ENCODE measurements at places on chromosomes 7 and 10.

DNA sequence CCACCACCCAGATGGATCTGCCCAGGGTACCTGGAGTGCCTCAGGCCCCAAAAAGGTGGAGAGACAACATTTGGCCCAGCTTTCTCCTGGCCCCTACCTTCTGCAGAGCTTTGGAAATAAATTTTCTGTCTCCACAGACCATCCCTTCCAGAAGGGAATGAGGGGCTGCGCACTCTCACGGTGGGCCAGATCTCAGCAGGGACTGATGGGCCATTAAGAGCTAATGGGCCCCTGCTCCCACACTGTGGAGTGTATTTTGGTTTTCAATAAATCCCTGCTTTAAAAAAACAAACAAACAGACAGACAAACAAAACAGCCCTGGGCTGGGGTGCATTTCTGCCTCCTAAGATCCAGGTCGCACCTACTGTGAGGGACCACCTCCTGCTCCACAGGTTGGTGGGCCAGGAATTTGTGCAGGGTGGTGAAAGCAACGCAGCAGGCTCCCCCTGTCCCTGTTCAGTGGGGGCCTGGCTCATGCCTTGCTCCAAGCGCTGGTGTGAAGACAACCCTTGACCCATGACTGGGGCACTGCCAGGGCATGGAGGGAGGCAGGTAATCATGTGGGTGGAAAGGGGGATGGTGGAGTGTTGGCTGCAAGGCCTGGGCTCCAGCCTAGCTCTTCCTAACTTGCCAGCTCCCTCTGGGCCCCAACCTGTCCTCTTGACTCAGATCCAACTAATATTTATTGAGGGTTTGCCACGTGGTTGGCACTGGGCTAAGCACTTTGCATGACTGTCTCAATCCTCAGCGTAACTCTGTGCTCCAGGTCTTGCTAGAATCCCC lies 88.5 kb downstream of the COL13A1 start:
- DNase-seq = no peak

- DNase-seq = no peak
Observed at GRCh38 chr10:34815185-34816084, at the start of gene PARD3. Gene PARD3, minus strand, starts transcription at chr10:34815296. Its CDS starts 301 bp downstream, at chr10:34814995.

DNA sequence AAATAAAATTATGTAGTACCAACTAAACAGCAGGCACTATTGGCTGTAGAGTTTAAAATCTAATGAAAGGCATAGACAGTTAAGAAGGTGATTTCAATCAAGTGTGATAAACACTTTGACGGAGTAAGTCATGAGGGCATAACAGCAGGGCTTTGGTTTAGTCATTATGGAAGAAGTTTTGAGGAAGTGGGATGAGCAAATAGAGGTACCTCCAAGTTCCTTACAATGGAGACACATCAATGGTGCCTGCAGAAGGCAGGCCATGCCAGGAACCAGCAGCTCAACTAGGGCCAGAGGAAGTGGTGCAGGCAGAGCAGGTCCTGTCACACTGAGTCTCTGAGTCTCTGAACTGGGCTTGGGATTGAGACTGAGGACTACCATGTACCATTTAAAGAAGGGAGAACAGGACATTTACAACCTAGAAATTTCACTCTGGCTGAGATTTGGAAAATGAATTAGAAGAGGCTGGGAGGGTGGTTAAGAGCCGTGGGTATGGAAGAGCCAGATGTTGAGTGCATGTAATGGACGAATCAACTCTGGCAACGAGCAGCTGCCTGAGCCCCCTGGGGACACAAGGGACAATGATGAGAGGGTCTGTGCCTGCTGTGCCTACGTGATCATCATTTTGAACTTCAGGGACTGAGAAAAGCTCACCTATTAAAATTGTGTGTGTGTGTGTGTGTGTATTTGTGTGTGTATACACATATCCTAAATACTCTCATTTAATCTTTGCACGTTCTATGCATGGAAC lies 208.7 kb upstream of the POM121L12 start:
- DNase-seq = no peak

DNA sequence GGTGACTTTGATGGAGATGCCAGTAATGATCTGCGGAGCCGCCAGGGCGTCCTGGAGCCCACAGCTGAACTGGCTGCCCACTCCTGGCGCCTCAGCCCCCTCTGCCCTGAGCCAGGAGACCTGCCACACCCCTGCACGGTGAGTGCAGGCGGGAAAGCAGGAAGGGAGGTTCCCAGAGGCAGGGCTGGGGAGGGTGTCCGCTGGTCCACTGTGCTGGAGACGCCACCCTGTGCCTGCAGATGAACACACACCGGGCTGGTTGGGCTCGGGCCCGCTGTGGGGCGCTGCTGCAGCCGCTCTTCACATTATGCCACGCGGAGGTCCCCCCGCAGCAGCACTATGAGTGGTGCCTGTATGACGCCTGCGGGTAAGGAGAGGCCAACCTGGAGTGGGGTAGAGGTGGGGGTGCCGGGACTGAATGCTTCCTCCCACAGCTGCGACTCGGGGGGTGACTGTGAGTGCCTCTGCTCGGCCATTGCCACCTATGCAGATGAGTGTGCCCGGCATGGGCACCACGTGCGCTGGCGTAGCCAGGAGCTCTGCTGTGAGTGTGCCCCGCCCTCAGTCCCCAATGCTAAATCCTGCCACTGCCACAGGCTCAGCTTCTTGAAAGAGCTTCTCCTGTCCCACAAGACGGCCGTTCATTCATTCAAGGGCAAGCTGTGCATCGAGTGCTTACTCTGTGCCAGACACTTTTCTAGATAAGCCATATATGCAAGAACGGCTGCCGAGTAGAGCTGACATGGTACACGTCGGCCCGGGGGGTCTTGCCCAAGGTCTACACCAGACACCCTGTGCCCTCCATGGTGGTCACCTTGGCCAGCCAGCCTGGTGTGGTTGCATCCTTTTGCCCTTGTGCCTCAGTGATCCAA lies 14.3 kb upstream of the ZNF467 start:
- no peak for DNase-seq

- no peak for DNase-seq
Observed at GRCh38 chr7:132977234-132977633, 104.7 kb downstream of the CHCHD3 start.

- no peak for DNase-seq
Observed at GRCh38 chr7:28123752-28124151, 56.8 kb downstream of the JAZF1 start.

- no peak for DNase-seq
Observed at GRCh38 chr10:1605999-1606940, 131.1 kb downstream of the ADARB2 start.

DNA sequence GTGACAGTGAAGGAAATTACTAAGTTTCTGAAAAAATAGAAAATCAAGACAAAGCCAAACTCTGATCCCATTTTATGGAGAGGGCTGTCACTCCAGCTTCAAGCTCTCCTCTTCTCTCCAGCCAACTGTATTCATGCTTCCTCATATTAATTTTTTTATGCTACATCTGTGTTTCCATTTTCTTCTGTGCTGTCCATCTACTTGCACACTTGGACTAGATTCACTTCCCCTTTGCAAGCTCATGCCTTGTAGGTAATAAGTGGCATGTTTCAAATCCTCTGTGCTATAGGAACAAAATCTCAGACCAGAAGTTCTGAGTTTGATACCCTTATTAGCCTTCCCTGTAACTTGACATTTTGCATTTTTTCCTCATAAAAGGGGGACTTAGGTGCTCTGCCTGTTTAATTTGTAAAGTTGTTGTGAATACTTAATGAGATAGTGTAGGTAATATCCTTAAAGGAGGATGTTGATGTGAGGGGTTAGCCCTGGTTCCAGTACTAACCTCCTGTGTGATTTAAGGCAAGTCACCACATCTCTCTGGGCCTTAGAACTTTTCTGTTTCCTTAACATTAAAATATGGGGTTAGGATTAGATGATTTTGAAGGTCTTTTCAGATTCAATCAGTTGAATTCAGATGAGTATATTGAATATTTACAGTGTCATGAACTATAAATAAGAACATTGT lies 358.8 kb downstream of the BBS9 start:
- no peak for DNase-seq

DNA sequence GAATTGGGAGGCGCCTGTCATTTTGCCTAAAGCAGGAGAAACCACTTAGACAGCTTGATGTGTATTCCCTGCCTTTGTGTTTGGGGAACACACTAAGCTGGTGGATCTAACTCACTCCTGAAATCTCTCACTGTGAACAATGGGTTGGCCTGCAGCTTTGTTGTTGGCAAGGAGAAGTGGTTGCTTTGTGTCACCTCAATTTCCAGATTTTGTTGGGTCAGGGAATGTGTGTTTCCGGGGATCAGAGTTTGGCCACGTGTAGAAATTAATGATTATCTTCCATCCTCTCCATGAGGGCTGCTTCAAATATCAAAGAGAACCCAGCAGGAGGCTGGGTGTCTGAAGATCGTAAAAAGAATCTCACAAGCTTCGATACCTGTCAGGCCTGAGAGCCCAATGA lies 27.8 kb downstream of the A1CF start:
- no peak for DNase-seq

- DNase-seq = no peak
Observed at GRCh38 chr7:122768827-122769226, 66.1 kb upstream of the RNF148 start.

GRCh38 chr10:22322641-22323160 lies 1.8 kb downstream of the BMI1 start:
- no peak for DNase-seq

GRCh38 chr7:27897001-27897400 lies 157.0 kb downstream of the TAX1BP1 start:
- no peak for DNase-seq

- no peak for DNase-seq
Observed at GRCh38 chr10:11113156-11113555, 95.5 kb downstream of the CELF2 start.

DNA sequence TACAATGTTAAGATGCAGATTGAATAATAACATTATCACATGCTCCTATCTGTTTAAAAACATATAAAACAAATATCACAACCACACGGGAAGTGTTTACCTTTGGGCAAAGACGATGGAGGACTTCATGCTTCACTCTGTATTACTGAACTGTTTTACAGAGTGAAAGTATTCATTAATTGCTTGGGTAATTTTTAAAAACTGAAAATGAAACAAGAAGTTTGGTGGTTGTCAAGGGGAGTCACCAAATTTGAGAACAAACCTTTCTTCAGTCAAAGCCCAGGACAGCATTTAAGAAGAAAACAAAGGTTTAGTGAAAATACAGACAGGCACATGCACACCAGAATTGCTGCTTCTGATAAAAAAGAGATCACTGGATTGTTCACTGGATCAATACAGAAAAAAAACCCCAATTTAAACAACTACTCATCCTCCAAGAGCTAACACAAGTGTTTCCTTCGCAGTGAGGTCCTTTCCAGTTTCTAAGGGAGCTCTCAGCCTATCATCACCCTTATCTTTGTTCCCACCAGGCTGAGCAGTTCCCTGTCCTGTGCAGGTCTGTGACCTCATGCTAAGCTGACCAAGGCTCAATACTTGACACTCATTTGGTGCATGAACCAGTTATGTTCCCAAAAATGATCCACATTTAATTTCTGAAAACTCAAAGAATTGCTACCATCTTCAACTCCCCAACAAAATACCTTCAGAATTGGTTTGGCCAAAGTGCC lies 8.8 kb downstream of the PARP12 start:
- no peak for DNase-seq

- peak; percentile 40 for DNase-seq
Observed at GRCh38 chr7:28272461-28272877, 91.9 kb upstream of the JAZF1 start.

GRCh38 chr10:7161484-7162250 lies 249.2 kb downstream of the SFMBT2 start:
- no peak for DNase-seq

- DNase-seq = no peak
Observed at GRCh38 chr7:82446897-82447296, 3.3 kb upstream of the CACNA2D1 start.

DNA sequence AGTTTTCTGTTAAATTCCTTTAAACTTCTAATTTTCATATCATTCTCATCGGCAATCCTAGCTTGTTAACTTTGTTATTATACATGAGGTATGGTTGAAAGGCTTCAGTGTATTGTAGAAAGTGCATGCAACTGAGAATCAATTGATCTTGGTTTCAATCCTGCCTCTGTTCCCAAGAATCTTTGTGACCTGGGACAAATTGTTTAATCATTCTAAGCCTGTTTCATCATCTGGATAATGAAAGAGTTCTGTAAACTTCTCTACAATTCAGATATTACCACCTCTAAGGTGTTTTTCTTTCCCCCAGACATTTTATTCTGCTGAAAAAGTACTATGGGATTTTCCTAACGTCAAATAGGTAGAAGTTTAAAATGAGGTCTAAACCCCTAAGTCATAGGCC lies 179.0 kb downstream of the RNLS start:
- DNase-seq = no peak

DNA sequence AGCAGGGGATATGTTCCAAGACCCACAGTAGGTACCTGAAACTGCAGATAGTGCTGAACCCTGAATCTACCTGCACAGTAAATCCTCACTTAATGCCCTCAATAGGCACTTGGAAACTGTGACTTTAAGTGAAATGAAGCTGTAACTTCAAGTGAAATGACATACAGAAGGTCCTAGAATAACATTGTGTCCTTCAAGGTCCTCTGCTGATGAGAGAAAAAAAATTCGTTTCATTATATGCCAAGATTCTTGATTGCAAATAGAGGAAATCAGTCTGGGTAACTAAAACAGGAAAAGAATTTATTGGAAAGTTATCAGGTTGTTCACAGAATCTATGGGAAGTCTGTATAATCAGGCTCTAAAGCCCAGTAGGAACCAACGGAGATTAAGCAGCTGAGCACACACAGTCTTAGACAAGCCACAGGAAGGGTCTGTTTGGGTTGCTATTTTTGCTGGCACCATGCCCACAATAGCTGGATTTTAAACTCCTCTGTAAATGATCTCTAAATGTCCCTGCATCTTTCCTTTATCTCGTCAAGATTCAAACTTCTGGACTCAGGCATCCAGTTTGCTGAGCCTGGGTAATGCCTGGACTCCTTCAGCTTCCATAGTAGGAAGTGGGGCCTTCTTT lies 57.5 kb downstream of the EXOC4 start:
- no peak for DNase-seq

DNA sequence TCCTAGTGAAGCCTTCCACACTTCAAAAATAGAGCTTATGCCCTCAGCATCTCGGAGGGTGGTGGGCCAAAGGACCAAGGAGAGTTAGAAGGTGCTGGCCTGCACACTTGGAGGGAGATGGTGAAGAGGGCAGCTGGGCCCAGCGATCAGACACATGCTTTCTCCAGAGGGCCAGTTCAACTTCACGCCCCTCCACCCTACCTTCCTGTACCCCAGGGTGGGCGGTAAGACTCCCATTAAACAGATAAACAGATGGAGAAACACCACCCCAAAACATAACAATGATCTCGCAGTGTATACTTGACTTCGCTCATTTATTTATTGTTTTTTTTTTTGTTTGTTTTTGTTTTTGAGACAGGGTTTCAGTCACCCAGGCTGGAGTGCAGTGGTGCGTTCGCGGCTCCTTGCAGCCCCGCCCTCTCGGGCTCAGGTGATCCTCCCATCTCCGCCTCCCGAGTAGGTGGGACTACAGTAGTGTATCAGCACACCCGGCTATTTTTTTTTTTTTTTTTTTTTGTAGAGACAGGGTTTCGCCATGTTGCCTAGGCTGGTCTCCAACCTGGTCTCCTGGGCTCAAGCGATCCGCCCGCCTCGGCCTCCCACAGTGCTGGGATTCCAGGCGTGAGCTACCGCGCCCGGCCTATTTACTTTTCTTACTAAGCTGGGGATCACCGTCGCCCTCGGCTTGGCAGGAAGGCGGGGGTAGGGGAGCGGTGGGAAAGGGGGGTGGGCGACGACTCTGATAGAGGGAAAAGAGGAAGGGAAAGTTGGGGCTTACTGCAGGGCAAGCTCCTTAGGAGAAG lies 1.8 kb downstream of the C10orf95 start:
- DNase-seq = no peak

Data from iPS DF 19.7 (cell line).